ENCODE measurements at places on chromosomes 11 and 22.

GRCh38 chr22:19871023-19871844 lies 16.6 kb upstream of the GNB1L start:
- DNase-seq: no peak

GRCh38 chr11:93528757-93529645 lies 14.2 kb downstream of the SMCO4 start:
- DNase-seq: no peak

GRCh38 chr11:80559942-80560341 lies 1119.1 kb upstream of the TENM4 start:
- no peak for DNase-seq

- no peak for DNase-seq
These were observed 37.7 kb upstream of the H19 start for GRCh38 chr11:2035382-2035781.

GRCh38 chr11:32790916-32791315 lies 3.5 kb downstream of the CCDC73 start:
- no peak for DNase-seq

DNA sequence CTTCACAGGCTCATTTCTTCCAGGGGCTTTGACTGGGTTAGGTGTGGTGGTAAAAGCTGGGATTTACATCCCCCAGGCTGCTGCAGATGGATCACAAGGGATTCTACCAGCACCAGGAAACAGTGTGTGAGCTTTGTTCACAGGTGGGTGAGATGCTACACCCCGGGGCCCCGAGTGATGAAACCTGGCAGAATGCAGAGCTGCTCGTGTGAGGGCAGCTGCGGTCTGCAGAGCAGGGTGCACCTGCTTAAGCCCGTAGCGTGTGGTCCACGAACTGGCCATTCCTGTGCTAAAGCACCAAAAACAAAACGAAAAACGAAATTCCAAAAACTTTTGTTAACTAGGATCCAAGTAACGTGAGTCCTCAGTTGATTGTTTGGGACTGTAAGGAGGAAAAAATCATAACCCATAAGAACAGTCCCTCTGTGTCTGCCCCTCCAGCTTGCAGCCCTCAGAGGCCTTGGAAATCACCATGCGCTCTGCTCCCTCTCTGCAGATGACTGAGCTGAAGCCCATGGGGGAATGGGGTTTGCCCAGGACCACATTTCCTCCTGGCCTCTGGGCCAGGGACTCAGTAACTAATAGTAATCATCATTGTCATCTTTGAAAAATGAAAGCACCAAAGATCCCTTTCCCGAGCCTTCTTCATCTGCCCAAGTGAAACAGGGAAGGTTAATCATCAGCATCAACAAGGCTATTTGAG lies 24.6 kb downstream of the ELF5 start:
- DNase-seq: no peak

DNA sequence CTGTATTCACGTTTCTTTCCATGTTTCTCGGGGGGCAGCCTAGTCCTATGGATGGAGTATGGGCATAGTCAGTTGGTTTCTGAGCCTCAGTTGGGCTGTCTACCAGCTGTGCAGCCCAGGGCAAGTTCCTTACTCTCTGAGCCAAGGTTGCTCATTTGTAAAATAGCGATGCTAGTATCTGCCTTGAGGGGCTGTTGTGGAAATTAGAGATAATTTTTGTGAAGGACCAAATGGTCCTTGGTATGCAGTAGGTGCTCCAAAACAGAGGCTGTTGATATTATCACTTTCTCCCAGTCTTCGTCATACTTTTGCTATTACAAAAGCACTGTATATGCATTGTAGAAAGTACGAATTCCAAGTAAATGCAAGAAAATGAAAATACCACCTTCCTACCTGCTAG lies 82.7 kb upstream of the MYOD1 start:
- no peak for DNase-seq

- DNase-seq: no peak
These were observed 846 bp upstream of the OAF start for GRCh38 chr11:120209746-120210625.

- DNase-seq: no peak
These were observed 232.8 kb downstream of the LARGE1 start for GRCh38 chr22:33687464-33687863.

DNA sequence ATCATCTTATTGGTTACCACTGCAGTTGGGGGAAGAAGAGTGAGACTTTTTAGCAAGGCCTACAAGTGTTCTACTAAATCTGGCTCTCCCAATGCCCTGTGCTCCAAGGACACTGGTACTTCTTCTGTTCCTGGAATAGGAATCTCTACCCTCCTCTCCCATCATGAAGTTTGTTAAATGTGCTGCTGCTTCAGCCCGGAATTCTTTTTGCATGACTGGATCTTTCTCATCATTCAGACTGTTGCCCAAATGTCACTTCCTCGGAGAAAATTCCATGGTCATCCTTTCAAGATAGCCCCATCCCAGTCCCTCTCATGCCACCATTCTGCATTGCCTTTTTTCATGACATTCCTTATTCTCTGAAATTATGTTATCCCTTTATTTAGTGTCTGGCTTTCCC lies 400.8 kb downstream of the SOX6 start:
- DNase-seq: no peak

GRCh38 chr11:124920870-124921609 lies 2.0 kb downstream of the HEPN1 start:
- peak; percentile 73 for DNase-seq

DNA sequence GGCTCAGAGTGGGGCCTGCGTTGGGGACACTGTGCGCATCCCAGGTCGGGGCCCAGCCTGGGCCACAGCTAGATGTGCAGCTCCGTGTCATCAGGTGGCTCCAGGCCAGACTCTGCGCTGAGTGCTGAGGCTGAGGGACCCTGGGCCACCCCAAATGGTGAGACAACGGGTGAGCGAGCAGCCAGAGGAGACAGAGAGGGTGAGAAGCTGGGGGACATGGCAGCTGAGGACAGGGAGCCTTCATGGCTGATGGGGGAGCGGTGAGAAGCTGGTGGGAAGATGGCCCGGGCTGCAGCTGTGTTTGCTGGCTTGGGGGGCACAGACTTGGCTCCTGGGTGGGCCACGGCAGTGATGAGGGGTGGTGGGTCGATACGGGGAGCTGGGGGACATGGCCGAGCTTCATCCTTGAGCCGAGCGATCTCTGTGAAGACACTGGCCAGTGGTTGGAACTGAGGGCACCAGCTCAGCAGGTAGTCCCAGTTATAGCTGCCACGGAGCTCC lies 2.5 kb upstream of the TPP1 start:
- DNase-seq: no peak

- no peak for DNase-seq
These were observed 8.7 kb upstream of the DGAT2 start for GRCh38 chr11:75759832-75760231.

GRCh38 chr22:18980829-18981228 lies 44.7 kb upstream of the PRODH start:
- DNase-seq: no peak

DNA sequence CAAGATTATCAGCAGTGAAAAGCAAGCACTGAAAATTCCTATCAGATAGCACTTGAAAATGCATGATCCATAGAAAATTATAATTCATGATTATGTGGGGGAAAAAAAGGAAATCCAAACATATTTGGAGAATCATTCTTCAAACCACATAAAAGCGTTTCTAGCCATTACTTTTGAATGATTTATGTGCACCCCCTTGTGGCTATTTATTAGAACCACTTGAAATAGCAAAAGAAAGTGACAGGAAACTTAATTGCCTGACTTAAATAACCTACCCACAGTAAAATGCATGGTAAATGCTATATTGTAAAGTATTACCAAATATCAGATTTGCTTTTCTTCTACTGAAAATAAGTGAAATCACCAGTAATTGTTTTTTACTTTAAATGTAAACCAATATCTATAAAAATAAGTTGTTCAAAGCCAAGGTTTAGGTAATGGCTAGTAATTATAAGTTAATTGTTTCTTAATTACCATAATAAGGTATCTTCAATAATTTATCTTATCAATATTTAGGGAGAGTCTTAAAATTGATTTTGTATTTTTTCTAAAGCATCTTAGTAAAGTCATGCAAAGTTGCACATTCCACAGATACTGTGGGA lies 168.5 kb downstream of the ARHGAP42 start:
- DNase-seq: no peak

DNA sequence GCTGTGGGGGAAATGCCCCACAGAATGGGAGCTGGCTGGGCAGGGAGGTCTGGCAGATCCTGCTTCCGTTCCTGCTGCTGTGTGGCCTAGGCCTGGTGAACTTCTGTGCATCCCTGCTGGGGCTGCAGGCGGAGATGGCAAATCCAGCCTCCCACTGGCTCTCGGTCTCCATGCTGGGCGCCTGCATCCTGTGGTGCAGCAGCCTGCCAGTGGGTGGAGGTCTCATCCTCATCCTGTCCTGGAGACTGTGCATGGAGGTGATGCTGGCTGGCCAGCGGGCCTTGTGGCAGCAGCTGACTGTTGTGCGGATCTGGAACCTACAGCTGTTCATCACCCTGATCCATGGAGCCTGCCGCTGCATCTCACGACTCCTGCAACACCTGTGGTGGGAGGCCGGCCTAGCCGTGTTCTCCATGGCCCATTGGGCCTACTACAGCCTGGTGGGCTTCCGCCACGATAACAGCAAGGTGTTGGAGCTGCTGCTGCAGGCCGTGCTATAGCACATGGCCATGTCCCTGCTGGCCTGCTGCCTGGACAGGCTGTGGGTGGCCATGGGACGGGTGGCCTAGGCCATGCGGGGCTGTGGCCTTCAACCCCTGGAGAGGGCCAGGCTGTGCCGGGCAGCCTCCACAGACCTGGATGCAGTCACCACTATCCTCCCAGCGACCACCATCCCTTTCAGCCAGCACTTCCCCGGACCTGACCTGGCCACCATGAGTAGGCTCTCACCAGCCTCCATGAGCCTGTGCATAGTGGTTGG lies 8.8 kb upstream of the RPL3 start:
- DNase-seq: no peak

GRCh38 chr22:17119481-17120202 lies 1.5 kb downstream of the TMEM121B start:
- no peak for DNase-seq

- no peak for DNase-seq
These were observed 133.7 kb upstream of the NARS2 start for GRCh38 chr11:78708388-78708787.

GRCh38 chr11:16737818-16738192 lies 642 bp upstream of the C11orf58 start:
- DNase-seq: no peak

GRCh38 chr11:126113515-126113957 lies 50.9 kb upstream of the CDON start:
- DNase-seq: no peak

DNA sequence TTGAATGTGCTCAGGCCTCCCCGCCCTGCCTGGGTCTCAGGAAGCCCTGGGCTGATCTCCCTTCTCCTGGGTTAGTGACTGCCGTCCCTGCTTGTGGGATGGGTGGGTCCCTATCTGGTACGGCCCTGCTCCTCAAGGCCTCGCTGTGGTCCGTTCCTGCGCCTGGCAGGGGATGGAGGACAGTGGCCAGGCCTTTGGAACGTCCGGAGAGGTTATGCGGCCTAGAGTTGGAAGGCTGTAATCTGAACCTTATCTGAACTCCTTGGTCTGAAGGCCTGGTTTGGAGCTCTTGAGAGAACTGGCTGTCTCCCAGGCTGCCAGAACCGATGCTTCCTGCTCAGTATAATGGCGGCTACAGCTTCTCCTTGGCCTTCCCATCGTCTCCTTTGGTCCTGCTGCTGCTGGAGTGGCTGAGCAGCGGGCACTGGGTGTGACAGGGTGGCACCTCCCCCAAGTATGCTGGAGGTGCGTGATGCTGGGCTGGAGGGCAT lies 72.8 kb downstream of the FLI1 start:
- no peak for DNase-seq

DNA sequence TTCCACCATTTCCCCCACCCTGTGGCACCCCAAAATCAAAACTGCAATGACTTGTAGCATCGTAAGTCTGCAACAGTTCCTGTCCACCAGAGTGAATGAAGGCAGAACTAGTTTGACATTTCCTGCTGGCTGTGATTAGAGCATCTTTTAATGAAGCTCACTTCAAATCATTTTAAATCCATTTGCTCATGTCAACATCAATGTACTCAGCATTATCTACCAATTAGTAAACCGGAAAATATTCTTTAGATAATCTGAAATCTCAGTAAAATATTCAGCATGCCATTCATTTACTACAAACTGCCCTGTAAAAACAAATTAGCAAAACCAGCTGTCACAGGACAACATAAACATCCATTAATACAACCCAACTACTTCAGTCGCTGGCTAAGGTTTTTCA lies 38.1 kb downstream of the CADM1 start:
- DNase-seq: no peak

GRCh38 chr11:2360081-2360642 lies 16.9 kb upstream of the CD81 start:
- DNase-seq: no peak

DNA sequence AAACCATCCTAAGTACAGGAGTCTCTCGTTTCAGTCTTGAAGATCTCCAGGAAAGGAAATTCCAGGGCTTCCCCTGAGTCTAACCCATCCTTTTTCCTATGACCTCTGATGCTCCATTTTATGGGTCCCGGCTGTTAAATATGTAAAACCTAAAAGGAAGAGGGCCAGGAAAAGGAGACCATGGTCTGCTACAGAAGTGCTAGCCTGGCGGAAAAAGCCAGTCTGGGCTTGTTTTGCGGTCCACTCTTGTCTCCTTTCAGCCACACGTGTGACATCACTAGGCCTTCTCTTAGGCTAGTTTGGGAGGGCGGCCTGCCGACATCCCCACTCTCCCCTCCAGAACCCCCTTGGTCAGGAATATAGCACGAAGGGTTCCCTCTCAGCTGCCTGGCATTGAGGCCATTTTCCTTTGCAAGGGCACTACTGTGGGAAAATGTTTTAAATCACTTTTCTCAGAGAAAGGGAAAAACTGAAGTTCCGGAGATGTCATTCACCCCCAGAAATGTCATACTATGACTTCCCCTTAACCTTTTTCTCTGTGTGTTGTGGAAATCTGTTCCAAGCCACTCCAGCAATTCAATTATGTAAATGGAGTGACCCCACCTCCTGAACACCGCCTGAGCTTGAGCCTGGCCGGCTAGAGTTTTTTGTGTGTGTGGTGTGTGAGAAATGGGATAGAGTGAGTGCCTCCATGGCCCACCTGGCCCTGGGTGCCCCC lies 86.9 kb downstream of the UBASH3B start:
- DNase-seq: no peak

DNA sequence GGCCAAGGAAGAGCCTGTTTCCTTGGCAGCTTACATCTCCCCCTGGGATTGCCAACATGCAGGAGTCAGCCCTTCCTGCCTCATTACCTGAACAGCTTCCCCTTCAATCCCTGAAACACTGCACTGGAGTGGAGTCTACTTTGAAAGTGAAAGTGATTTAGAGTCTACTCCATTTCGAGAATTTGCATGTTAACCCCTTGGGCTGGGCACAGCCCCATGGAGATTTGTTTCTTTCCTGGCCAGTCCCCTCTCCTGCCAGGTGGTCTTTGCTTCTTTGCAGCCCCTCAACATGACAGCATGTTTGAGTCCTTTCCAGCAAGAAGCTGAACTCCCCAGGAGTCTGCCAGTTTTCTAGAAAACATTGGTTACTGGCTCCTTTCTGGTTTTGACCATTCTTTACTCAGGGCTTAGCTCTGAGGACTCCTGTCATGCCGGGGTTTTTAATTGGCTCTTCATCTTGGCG lies 59.9 kb downstream of the TRAF6 start:
- DNase-seq: no peak

GRCh38 chr11:76654298-76654851 lies 16.2 kb downstream of the LRRC32 start:
- DNase-seq: no peak

GRCh38 chr22:30704978-30705377 lies 10.3 kb downstream of the OSBP2 start:
- DNase-seq: no peak

GRCh38 chr11:123045101-123045500 lies 16.8 kb downstream of the HSPA8 start:
- no peak for DNase-seq

- DNase-seq: no peak
These were observed 26.1 kb upstream of the SLC25A18 start for GRCh38 chr22:17537155-17537554.
